Urothelium cell line (cell line): ENCODE measurements at places on chromosomes 3 and 15.

- DNase-seq: no peak
These were observed 164.1 kb upstream of the CCDC54 start for GRCh38 chr3:107213044-107213669.

- no peak for DNase-seq
These were observed 101.9 kb upstream of the GALNT15 start for GRCh38 chr3:16072420-16073110.

DNA sequence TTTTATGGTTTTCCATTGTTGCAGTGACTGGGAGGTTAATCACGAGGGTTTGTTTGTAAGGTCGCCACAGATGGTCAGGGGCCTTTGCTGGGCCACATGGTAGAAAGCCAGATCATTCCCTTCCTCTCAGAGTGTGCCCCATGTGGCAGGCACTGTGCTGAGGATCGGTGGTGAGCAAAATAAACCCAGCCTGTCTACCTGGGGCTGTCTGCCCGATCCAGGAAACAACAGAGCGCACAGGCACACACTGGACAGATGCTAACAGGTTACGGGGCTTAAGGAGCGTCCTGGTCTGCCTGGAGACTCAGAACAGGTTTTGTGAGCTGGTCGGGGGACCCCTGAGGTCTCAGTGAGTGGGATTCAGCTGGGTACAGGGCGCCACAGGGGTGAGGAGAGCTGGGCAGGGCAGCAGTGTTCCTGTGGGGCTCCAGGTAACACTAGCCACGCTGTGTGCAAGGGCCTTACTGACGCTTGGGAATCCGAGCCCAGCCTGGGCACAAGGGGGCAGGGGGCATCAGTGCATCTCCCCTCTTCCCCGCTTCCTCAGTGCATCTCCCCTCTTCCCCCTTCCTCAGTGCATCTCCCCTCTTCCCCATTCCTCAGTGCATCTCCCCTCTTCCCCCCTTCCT is 136.4 kb downstream of the DNAJB8 start:
- DNase-seq: no peak

- no peak for DNase-seq
These were observed 187.0 kb downstream of the UBE3A start for GRCh38 chr15:25251700-25252390.

DNA sequence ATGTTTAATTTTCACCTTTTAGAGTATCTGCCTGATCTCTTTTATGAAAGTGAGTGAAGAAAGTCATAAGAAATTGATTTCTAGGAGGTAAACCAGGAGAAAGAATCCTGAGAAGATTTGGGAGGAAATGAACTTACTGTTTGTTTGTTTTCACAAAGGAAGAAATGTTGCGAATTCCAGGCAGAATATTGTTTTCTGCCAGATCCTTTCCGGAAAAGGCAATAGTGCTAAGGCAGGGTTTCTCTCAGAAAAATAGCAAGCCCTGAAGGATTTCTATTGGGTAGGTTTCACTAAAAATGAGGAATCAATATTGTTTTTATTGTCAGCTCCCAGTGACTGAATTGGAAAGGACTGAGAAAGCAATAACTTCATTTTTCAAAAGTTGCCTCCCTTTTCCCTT is 85.7 kb upstream of the TGFBR2 start:
- DNase-seq: no peak

GRCh38 chr3:29890801-29891200 is 609.9 kb downstream of the RBMS3 start:
- DNase-seq: no peak

- DNase-seq: peak; percentile 32
These were observed 27.8 kb upstream of the ITPKA start for GRCh38 chr15:41465822-41466421.

- no peak for DNase-seq
These were observed 172.0 kb upstream of the BFSP2 start for GRCh38 chr3:133227813-133228212.

DNA sequence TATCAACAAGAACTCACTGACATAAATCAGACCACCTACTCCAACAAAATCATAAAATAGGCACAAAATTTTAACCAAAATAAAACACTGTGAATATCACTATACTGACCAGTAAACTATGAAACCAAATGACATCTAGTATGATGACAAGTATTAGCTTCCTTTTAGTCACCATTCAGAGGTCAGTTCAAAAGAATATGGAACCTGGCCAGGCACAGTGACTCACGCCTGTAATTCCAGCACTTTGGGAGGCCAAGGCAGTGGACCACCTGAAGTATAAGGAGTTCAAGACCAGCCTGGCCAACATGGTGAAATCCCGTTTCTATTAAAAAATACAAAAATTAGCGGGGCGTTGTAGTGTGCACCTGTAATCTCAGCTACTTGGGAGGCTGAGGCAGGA is 65.8 kb downstream of the SMARCC1 start:
- DNase-seq: no peak

DNA sequence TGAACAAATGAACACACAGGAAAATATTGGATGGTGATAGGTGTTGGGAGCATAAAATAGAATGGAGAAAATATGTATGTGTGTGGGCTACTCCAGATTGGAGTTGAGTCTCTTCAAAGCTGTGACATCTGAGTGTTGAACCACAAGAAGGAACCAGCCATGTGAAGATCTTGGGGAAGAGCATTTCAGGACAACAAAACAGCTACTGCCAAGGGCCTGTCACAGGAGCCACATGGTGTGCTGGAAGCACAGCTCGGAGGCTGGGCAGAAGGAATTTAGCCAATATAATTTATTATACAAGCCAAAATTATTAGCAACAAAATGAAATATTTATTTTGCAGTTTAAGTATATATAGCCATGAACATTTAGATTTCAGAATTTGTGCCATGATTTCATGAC is 108.3 kb upstream of the FGF7 start:
- no peak for DNase-seq

GRCh38 chr3:45964139-45964538 is 20.9 kb downstream of the CXCR6 start:
- DNase-seq: no peak

DNA sequence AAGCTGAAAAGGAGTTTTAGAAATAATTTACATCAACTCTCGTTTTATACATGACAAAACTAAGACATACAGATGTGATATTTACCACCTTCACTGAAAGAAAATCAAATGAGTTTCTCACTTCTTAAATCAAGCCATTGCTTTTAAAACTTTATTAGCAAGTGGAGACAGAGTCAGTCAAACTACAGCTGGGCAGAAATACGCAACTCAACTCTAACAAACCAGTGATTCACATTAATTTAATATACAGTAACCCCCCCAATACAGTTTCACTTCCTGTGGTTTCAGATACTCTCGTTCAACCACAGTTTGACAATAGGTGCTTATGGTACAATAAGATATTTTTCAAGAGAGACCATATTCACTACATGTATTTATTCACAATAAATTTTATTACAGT is 477.1 kb downstream of the MAGI1 start:
- DNase-seq: no peak

DNA sequence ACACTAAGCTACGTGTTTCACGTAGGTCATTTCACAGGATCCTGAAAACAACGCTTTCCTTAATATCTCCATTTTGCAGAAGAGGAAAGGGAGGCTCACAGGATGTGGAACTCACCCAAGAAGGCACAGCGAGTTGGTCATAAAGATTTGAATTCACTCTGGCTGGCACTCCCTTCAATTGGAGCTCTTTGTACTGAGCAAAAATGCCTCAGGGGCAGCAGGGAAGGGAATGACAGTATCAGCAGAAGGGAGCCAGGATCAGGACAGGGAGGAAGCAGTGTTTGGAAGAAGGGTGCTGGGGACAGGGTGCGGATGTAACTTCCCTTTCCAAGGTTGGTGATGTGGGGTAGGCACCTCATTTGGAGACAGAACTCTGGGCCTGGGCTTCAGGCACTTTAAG is 1.1 kb upstream of the ST6GAL1 start:
- no peak for DNase-seq

GRCh38 chr15:74392451-74392830 is 25.0 kb upstream of the CYP11A1 start:
- DNase-seq: no peak

- no peak for DNase-seq
These were observed 45.8 kb downstream of the FOXB1 start for GRCh38 chr15:60049948-60050347.

DNA sequence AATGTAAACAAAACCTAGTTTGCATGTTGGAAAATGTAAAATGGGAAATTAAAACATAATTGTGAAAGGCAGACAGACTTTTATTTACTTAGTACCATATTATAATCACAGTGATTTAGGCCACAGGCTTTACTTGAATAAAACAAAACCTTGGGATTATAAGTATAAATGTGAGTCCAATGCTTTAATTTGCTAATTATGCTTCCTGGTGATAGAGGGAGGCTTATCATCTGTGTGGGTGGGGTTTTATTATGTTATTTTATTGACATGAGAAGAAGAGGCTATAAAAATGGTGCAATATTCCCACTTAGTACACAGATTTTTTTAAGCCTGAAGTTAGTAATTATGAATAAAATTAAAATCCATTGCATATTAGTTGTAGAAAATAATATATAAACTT is 248.3 kb upstream of the TBL1XR1 start:
- DNase-seq: no peak

DNA sequence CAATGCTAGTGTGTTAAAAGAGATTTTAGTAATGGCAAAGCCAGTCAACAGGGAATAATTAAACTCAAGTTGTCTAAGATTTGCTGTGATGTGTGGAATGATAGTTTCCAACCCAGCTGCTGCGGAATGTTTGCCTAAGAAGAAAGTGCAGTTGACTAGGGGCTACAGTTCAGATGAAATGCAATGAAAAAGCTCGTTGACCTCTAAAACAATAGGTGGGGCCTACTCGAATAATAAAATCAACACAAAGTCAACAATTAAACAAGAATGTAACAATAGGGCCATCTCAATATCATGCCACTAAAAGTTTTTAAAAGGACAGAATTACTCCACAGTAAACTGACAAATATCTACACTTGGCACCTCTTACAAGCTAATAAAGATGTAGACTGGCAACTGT is 484.2 kb downstream of the MECOM start:
- DNase-seq: no peak

- no peak for DNase-seq
These were observed 8.9 kb upstream of the SEMA5B start for GRCh38 chr3:123036352-123037014.

DNA sequence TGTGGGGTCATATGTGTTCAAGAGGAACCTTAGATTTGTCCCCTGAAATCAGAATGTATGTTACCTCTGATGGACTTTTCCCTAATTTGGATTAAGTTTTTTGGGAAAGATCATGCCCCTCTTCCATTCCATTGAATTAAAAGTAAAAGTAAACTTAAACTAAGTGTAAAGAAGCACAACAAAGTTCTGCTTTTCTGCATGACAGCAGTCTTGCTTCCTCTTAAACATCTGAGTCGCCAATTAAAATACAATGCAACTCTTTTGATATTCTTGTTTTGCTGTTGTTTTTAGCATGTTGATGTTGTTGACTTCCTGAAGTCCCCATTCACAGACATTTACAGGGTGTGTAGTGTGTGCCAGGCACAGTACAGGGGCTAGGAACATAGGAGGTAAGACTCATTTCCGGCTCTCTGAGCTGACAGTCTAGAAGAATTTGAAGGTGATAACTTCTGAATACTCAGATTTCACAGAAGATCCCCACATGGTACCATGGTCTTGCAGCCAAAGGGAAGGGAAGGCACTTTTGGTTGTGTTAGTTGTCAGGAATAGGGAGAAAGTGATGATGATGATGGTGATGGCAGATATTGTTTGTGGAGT is 45.0 kb downstream of the USP13 start:
- no peak for DNase-seq

- DNase-seq: no peak
These were observed 308.3 kb upstream of the SEMA6D start for GRCh38 chr15:47409038-47409437.

- no peak for DNase-seq
These were observed 47.7 kb upstream of the ANKRD28 start for GRCh38 chr3:15845475-15845874.

DNA sequence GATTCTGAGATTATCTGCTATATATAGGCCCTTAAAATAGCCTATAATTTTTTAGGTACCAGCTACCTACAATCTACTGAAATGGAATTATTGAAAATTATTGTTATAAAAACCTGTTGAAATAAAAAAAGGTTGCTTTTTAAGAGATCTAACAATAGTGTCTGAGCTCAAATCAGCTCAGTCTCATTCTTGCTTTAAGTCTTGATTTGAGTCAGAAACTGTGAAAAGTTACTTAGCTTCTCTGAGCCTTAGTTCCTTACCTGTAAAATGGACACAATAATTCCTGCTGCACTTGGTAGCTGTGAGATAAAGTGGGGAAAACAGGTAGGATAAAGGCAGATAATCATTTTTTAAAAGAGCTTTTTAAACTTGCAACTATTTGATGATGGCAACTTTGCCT is 118.8 kb upstream of the UBE2E2 start:
- DNase-seq: no peak

- no peak for DNase-seq
These were observed 325.4 kb upstream of the AGTR1 start for GRCh38 chr3:148372206-148372875.

- DNase-seq: no peak
These were observed 42.5 kb downstream of the ZNF445 start for GRCh38 chr3:44434834-44435510.
